Coronary artery (tissue), 2 donors: ENCODE measurements at places on chromosomes 7 and 10.

DNA sequence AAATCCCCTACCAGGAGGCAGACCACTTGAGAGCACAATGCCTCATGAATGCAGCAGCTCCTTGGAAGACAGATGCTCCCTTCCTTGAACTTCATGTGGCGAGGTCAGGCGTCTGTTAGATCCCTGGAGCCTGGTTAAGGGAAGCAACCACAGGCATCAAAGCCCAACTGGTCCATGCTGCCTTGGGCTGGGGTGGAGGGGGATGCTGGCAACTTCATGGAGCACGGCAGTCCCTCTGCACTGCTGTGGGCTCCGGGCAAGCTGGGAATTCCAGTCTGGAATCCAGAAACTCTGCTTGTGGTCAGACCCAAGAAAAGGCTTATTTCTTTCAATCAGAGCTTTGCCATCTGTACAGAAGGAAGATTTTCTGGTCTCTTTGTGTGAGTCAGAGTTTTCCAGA is 130.4 kb downstream of the PFKFB3 start:
- no peak for DNase-seq

GRCh38 chr7:94289071-94289470 is 105.6 kb upstream of the COL1A2 start:
- DNase-seq = no peak

- DNase-seq = no peak
Measured at GRCh38 chr7:85156661-85157208, 30.1 kb downstream of the SEMA3D start.

DNA sequence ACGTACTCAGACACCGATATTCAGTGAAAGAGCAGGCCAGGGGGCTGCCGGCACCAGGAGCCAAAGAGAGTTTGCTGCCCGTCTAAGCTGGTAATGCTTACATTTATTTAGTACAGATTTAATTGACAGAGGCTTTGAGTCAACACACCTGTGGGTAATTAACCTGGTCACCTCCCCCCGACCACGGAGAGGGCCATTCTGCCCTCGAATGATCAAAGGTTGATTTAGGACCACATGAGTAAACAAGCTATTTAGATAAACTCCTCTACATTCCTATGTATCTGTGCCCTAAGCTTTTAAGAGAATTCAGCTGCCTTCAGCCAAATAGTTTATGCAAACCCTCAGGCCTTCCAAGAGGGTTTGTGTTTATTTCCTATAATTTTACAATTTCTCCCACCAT is 164.8 kb downstream of the IPMK start:
- no peak for DNase-seq

DNA sequence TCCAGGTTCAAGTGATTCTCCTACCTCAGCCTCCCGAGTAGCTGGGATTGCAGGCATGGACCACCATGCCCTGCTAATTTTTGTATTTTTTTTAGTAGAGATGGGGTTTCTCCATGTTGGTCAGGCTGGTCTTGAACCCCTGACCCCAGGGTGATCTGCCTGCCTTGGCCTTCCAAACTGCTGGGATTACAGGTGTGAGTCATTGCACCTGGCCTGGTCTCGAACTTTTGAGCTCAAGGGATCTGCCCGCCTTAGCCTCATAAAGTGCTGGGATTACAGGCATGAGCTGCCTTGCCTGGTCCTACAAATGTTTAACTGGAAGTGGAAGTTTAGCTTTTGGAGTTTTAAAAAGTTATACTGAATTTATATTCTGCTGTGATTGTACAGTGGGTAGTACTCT is 2.8 kb downstream of the MLLT10 start:
- no peak for DNase-seq

DNA sequence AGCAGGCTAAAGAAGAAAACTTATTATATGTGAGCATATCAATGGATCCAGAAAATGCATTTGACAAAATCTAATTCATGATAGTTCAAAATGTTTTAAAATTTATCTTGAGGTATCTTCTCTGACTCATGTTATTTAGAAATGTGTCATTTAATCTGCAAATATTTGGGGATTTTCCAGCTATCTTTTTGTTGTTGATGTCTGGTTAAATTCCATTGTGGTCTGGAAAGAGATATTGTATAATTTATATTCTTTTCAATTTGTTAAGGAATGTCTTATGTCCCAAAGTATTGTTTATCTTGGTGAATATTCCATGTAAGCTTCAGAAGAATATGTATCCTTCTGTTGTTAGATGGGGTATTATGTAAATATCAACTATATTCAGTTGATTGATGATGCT is 942.5 kb downstream of the KCNMA1 start:
- no peak for DNase-seq
